Retinal pigment epithelial cell (primary cell): ENCODE measurements at places on chromosomes 2 and 18.

- DNase-seq, result peak; percentile 84
Measured at GRCh38 chr2:197575987-197576386, 60.1 kb downstream of the MOB4 start.

GRCh38 chr2:120301284-120301683, 44.7 kb upstream of the INHBB start:
- DNase-seq, result no peak

- DNase-seq, result no peak
Measured at GRCh38 chr2:36339607-36340218, 15.9 kb upstream of the CRIM1 start.

DNA sequence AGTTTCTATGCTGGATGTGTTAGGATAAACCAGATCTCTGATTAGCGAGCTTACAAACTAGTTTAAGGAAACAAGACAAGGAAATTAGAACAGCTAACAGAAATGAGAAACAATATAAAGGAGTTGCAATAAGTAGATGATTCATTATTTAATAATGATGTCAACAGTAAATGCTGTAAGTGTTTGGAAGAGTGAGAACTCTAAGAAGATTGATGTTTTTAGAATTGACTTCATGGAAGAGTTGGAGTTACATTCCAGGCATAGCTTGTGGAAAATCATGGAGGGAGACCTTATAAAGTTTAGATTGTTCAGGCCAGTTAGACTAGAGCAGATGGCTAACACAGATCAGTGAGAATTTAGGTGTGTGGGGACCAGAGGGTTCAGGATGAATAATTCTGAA, 32.6 kb downstream of the PPP1R1C start:
- DNase-seq, result peak; percentile 25

GRCh38 chr2:60216452-60216995, 336.9 kb downstream of the BCL11A start:
- no peak for DNase-seq

GRCh38 chr2:146451972-146452371, 1392.9 kb upstream of the ACVR2A start:
- no peak for DNase-seq

- DNase-seq, result no peak
Measured at GRCh38 chr2:174263997-174264396, 15.7 kb upstream of the OLA1 start.

DNA sequence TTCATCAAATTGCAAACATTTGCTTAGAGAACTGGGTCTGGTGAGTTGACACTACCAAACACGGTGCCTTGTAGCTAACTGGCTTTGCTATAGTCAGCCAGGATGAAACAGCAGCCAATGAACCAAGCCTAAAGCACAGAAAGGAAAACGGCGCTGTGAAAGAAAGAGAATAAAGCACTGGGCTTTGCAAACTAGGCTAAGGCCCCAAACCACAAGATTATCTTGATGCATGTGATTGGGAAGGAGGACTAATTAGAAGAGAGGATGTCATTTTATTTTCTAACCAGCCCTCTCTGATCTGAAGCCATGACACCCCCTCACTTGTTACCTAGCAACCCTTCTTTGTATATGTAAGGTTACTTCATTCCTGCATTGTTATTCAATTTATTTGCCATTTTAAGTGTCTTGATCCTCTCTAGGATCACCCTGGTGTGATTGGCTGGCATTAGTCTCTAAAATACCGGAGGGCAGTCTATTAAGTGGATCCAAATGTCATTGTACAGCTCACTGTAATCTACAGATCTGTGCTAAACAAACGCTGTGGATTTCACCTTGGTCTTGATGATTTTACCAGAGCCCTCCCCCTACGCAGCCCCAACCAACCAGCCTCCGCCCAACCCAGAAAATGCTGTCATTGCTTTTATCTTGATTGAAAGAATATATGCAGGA, 395.4 kb upstream of the ACVR2A start:
- peak; percentile 82 for DNase-seq

- no peak for DNase-seq
Measured at GRCh38 chr18:9885170-9886004, at the start of gene TXNDC2. Gene TXNDC2 (plus strand): TSS chr18:9885973. CDS start chr18:9886681, 708 bp downstream.

DNA sequence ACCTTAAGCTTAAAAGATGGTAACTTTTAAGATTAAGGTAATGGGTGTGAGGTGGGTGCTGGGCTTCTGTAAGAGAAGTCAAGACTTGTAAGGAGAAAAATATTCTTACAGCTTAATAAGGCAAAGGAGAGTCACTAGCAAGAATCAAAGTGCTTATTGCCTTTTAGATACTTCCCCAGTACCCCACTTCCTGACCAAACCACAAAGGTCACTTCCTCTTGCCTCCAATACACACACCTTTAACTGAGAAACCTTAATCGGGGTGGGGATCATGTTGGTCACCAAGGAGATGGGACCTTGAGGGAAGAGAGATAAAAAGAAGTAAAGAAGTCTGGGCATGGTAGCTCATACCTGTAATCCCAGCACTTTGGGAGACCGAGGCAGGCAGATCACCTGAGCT, 10.6 kb upstream of the ATG16L1 start:
- DNase-seq, result no peak

- DNase-seq, result no peak
Measured at GRCh38 chr2:217513258-217513657, 489.5 kb downstream of the TNS1 start.

DNA sequence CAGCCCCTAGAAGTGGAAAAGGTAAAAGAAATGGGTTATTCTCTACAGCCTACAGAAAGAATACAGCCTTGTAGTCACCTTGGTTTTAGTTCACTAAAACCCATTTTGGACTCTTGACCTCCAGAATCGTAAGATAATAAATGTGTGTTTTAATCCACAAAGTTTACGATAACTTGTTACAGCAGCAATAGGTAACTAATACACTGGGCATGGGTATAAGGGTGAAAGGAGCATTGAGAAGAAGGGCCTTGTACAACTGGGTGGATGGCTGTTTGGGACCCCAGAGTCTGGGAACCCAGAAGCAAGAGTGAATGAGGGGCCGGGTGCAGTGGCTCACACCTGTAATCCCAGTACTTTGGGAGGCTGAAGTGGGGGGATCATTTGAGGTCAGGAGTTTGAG, 2.2 kb upstream of the MFSD6 start:
- DNase-seq, result no peak

DNA sequence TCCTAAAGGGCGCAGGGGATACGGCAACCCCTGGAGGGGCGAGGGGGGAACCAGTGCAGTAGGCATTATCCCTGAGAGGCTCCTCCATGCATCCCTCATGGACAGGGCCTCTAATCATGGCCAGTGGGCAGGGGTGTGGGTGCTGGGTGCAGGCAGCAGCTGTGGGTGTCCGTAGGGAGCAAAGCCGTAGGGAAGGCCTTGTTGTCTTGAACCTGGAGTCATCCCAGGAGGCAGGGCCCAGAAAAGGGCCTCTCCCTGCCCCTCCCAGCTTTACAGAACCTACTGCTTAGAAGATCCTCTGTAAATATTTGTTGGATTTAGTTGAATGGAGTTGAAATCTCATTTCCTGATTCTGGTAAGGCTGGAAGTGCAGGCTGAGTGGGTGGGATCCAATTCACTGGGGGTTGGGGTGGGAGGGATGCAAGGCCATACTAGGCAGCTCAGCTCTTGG, 207.0 kb upstream of the HAAO start:
- DNase-seq, result no peak

DNA sequence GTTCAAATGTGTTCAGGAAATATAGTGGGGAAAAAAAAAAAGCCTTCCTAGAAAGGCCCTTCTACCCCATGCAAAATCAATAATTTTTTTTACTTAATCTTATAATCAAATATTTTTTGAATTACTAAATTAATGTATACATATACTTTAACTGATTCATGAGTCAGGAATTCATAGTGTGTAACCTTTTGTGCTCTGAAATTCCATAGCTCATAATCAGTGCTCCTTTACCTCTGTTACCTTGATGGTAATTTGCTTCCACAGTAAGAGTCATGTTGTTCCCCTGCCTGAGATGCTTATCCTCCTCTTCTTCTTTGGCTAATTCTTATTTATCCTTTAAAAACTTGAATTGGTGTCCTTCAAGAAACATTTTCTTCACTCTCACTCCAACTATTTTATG, 414.2 kb downstream of the THSD7B start:
- DNase-seq, result no peak

DNA sequence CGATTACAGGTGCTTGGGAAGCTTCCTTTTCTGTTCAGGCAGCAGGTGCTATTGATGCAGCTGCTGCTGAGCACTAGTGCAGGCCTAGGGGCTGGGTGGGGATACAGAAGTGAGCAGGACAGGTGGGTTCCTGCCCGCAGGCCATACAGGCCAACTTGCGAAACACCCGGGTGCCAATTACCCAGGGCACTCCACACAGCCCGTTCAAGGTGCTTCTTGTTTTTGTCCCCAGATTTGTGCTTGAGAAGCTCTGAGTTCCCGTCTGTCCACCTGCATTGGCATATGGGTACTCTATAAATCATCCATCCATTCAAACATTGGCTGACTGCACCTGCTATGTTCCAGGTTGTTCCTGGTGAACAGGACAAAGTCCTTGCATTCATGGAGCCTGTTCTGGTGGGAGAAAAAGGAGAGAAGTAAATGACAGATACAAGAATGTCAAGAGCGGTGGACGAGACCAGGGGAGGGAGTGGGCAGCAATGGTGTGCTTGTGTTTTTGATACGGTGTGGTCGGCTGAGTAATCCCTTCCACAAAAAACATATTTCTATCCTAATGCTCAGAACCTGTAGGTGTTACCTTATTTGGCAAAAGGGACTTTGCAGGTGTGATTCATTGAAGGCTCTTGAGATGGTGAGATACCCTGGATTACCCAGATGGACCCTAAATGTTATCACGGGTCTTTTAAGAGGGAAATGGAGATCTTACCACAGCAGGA, 31.4 kb downstream of the SH3BP4 start:
- no peak for DNase-seq

GRCh38 chr2:105057005-105057404, 19.1 kb downstream of the MRPS9 start:
- DNase-seq, result no peak

- no peak for DNase-seq
Measured at GRCh38 chr2:157894694-157895435, 18.7 kb upstream of the ACVR1 start.

DNA sequence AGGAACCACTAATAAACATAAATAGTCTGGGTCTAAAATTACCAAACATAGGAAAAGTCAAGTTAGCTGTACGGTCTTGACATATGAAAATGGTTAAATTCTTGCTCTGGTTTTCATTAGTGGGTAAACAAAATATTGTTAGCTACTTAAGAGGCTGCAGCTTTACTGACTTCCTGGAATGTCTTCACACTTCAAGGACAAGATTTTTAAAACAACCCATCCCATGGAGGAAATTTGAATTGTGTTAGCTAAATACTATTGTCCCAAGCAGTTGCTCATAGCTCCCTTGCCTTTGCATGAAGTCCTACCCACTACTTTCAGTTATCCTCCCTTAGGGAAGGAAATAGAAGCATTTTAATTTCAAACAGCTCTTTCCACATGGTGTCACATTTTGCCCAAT, 128.5 kb downstream of the EPHA4 start:
- no peak for DNase-seq

- DNase-seq, result peak; percentile 77
Measured at GRCh38 chr2:6181525-6181924, 489.3 kb downstream of the SOX11 start.

- no peak for DNase-seq
Measured at GRCh38 chr2:21501376-21502027, 377.7 kb downstream of the TDRD15 start.

DNA sequence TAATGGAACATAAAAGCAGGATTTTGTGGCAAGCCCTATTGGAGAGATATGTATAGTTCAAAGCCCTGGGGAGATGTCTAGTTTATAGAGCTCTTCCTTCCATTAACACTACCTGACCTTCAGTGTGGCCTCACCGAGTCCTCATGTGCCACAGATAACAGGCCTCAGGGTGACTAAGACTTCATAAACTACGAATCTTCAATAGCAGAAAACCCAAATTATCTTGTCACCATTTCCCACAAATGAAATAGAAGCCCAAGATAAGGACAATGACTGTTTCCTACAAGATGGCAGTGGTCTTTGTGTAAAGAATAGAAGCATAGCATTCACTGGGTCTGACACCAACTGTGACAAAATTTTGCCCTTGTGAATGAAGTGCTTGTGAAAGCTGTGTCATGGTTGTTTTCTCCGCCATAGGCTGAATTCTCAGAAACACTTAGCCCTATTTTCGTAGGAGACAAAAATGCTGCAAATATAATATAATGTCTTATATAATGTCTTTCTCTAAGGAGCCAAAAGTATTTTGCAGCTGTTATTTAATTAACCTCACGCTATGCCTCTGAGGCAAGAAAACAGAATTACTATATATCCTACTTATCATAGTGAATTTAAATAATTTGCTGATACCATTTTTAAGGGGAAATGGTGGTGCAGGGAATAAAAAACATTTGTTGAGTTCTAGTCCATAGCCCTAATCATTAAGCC, 136.7 kb upstream of the CWC22 start:
- no peak for DNase-seq

- DNase-seq, result peak; percentile 94
Measured at GRCh38 chr2:33476131-33476792, at the start of gene RASGRP3. Gene RASGRP3 (plus strand): TSS chr2:33476649. CDS start chr2:33515137, 38,488 bp downstream.

DNA sequence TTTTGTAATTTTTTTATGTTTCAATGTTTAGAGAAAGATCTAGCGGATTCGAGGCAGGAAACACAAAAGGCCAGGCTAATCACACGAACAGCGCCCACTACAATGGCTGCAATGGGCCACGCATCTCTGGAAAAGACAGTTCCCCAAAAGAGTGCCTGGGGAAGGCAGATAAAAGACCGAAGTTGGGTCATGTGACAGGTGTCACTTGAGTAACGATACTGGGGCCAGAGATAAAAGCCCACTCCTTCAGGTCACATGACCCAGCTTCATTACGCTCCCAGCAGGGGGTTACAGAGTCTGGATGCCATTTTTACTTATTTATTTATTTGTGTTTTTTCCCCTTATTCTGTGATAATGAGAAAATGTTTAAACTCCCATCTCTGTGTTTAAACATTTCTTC, 95.4 kb downstream of the CDK15 start:
- DNase-seq, result no peak

DNA sequence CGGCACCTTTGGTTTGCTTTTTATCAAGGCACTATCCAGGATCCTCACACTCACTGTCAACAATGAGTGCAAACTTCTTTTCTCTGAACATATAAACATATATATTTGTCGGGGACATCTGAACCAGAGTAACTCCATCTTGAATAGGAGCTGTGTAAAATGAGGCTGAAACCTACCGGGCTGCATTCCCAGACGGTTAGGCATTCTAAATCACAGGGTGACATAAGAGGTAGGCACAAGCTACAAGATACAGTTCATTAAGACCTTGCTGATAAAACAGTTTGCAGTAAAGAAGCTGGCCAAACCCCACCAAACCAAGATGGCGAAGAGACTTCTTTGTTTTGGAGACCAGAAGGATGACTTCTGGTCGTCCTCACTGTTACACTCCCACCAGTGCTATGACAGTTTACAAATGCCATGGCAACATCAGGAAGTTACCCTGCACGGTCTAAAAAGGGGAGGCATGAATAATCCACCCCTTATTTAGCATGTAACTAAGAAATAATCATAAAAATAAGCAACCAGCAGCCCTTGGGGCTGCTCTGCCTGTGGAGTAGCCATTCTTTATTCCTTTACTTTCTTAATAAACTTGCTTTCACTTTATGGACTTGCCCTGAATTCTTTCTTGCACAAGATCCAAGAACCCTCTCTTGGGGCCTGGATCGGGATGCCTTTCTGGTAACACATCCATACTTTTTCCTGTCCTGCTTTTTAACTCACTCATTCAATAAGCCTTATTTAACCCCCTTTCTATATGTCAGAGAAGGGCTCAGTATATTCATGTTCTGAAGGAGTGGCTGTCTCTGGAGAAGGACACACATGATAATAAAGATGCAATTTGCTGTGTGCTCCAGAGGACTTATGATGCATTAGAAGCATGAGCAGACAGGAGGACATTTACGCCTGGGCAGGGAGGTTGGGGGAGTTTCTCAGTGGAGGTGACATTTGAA, 65.4 kb downstream of the TACR1 start:
- DNase-seq, result no peak
